ENCODE measurements at places on chromosomes 12 and 14. TPM values are rescaled to one million over a fixed set of nuclear protein-coding genes. Genes with fewer than 3 reads are reported as not detected.
A peak's percentile ranks its signal among the peaks of the same experiment; 100 is the strongest.

Gene JDP2
- 40.7 TPM for total RNA-seq

- peak; percentile 35 for DNase-seq
Measured at GRCh38 chr12:12915656-12916055, 24.3 kb downstream of the GPRC5A start.

- DNase-seq: no peak
Measured at GRCh38 chr14:99156090-99156425, 115.9 kb downstream of the BCL11B start.

DNA sequence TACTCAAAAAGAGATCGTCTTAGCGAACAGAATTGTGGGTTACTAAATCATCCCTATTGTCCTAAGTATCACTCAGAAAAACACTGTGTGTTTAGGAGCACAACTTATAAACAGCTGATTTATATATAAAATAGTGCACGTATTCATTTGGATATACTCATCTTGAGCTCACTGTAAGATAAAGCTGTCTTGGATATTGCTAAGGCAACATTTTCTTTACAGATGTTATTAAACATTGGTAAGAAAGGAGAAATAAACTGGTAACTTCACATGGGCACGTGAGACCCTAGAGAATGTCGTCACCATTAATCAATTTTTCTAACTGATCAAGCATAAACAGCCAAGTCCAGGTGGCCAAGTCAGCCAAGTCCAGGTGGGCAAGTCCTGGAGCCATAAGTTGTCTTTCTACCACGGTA lies 1.7 kb downstream of the PAWR start:
- no peak for DNase-seq

DNA sequence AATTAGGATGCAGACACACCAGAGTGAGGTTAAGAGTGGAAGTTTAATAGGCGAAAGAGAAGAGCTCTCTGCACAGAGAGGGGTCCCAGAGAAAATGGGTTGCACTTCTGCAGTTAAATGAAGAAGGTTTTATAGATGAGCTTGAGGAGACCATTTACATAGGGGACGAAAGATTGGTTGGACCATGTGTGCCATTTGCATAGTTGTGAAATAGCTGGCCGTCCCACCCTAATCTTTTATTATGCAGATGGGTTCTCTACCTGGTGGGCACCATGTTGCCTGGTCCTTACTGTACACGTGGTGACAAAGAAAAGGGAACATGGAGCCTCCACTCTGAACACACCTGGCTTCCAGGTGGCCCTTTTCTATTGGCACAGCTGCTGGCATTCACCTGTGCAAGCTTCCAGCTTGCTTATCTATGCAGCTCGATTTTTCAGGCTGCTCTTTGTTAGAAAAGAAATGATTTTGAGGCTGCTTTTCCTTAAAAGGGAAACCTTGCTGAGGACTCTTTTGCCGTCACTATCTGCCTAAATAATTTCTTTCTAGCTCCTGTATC lies 67.1 kb upstream of the SRSF5 start:
- DNase-seq: no peak
